Amniotic stem cell (primary cell): ENCODE measurements at places on chromosomes 2 and 18.

DNA sequence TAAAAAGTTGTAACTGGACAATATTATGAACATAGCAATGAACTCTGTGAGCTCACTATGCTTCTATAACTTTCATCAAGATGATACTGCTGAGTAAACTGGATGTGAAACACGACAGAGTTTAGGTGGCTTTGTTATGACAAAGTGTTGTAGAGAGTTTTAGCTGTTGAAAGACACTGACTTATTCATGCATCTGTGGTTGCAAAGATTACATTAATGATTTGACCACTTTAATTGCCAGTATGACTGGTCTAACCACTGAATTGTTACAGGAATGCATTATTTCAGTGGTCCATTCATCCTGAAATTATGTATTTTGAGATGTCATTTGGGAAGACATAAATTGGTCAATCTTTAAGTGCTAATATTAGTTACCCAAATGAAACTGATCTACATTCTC lies 117.9 kb downstream of the SPHKAP start:
- DNase-seq, result no peak

DNA sequence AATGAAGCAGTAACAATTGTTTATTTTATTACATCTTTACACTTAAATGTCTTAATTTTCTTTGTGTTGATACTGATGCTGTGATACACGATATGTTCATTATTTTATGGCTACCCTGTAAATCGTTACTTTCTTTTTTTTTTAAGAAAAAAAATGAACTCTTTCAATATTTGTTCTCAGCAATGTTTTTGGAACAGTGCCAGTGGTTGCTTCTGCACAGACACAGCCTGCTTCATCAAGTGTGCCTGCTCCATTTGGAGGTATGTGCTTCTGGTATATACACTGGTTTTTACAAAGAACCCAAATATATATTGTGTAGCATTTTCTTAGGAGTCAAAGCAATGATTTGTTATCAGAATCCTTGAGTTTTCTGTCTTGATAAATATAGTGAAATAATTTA lies 62.2 kb upstream of the SCYGR2 start:
- DNase-seq, result no peak

DNA sequence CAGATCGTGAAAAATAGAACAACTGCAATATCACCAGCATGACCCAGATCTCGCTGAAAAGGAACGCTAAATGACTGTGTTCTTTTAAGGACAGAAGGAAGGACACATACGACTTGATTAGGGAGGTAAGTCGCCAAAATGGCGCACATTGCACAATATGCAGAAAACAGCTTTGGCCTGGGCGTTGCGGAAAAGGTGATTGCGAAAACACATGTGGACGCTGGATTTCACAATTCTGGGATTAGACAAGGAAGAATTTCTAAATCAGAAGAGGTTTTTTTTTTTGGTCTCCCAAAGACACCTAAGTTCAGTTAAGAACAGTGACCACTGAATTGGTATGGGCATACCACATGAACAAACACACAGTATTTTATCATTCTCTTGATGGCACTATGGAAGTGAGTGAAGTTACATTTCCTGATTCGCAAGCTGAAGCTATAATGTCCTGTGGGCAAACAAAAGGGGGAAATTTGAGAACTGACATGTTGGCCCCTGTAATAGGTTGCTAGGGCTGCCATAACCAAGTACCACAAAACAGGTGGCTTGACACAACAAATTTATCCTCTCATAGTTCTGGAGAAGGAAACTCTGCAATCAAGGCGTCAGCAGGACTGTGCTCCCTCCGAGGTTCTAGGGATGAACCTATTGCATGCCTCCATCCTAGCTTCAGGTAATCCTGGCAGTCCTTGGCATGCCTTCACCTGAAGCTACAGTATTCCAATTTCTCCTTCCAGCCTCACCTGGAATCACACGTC lies 25.8 kb upstream of the ERICH2 start:
- no peak for DNase-seq

DNA sequence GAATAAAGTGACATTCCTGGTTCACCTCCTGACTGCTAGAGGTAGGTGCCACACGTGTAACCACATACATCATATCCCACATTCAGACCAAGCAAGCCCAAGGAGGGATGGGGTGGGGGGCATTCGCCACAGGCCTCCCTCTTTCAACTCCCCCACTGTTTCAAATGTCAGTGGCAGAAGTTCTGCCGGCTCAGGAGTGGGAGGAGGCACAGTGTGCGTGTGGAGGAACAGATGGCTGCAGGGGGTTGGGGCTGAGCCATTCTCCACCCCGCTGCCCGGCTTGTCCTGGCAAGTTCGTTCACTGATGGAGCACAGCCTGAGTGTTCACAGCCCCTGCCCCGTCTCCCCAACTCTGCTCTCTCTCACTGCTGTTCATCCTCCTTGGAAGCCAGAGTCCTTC lies 75.4 kb upstream of the TANC1 start:
- DNase-seq, result no peak

- no peak for DNase-seq
Measured at GRCh38 chr2:216911886-216912285, 52.0 kb upstream of the TNP1 start.

DNA sequence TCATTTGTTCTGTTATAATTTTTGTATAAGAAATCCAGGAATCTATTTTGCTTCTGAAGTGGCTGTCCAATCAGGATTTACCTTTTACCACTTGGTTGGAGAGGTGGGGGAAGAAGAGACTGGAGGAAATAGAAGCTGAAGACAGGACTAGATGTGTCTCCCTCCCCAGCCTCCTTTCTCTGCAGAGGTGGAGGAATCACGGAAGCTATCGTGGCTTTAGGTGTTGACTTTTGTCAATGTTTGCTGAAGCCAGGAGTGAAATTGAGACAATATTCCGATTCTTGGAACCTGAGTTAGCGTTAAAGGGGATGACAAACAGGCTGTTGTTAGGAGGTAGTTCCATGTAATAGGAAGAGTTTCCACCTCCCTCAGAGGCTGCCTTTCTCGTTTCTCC lies 43.5 kb downstream of the PDCL3 start:
- no peak for DNase-seq

- DNase-seq, result no peak
Measured at GRCh38 chr18:8658858-8659485, 46.4 kb upstream of the MTCL1 start.

GRCh38 chr2:241092677-241093076 lies 9.4 kb downstream of the MTERF4 start:
- DNase-seq, result no peak

DNA sequence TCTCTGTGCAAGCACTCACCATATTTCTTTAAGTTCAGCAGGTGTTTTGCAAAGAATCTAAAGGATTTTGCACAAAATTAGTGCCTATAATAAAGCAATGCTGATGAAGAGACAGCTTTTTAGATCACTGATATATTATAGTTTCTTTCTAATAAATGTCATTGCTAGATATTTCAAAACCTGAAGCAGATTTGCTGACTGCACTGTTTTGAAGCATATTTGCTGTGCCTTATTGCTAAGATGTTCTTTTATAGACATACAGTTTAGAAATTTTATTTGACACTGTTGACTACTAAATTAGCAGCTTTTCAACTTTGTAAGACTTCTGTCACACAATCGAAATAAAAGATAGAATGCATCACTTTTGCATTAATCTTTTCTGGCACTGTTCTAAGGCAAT lies 620.9 kb upstream of the CELF4 start:
- no peak for DNase-seq

- no peak for DNase-seq
Measured at GRCh38 chr2:29617351-29617750, 304.0 kb downstream of the ALK start.

GRCh38 chr2:241507430-241508239 lies 749 bp downstream of the STK25 start:
- no peak for DNase-seq

- DNase-seq, result no peak
Measured at GRCh38 chr2:213411582-213412289, 127.5 kb downstream of the SPAG16 start.

DNA sequence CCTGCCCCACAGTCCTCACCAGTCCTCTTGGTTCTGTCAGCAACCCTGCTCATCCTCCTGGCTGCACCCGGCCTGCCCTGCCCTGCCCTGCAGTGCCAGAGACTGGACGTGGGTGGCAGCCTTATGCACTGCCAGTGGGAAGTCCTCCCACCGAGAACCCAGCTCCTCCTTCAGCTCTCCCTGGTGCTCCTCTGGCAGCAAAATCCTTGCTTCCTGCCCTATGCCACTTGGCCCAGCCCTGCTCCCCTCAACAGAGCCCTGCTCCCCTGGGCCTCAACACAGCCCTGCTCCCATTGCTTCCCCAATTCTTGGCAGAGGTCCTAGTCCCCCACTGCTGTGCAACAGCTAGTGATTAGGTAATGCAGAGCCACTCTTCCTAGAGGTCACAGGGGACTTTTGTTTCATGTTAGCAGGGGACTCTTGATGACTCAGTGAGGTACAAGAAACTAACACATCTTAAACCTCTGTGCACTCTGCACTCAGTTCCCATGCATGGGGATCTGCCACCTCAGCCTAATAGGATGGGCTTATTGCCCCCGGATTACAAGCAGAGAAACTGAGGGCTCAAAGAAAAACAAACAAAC lies 58.0 kb upstream of the EDAR start:
- no peak for DNase-seq

DNA sequence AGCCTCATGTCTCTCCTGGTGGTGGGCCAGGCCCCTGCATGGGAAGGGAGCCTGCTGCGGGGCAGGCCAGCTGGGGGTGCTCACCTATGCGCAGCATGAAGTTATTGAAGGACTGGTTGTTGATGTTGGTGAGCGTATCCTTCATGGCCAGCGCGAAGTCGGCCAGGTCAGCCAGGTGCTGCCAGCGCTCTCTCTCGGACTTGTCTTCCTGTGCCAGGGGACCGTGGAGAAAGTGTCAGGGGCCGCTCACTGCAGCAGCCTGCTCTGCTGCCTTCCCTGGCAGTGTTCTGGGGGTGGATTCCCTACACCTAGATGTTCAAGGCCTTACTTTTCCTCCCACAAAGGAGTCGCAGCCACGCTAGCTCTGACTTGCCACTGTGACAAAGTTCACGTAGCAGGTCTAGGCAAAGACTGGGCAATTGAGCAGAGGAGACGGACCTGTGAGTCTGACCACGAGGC lies 28.2 kb downstream of the CENPO start:
- DNase-seq, result no peak

DNA sequence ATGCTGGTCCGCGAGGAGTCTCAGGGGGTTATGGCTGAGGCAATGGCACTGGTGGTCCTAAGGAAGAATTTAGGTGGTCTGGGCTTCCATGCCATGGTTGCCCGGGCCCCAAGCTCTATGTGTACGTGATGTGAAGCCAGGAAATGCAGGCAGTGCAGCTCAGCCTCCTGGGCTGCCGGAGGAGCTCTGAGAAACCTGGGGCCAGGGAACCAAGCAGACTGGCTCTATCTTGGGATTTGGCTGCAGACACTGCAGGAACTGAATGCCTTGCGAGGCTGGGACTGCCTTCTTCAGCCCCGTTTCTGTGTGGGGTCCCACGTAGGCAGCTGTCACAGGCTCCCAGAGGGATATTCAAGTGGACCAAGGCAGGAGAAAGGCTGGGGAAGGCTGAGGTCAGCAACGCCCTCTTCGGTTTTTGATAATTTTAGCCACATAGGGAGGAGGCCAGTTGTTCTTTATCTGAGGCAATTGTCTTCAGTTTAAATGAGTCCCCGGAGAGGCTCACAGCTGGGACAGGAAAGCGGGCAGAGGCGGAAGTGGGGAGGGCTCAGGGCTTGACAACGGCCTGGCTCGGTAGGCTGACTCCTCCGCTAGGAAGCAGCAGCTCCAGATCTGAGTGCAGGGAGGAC lies 77.7 kb downstream of the RHOB start:
- DNase-seq, result no peak

DNA sequence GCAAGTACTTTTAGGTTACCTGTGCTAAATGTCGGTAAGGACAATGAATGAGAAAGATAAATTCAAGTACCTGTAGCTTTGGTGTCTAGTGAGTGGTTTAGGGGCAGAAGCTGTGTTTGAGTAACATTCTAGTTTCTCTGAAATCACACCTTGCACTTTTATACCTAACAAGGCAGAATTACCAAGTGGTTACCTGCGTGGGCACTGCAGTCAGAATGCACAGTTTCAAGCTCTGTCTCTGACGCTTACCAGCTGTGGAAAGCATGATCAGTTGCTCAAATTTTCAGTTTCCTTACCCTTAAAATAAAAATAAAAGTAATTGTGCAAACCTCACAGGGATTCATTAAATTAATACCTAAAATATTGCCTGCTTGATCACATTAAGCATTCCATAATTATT lies 846.9 kb upstream of the VRK2 start:
- DNase-seq, result no peak

DNA sequence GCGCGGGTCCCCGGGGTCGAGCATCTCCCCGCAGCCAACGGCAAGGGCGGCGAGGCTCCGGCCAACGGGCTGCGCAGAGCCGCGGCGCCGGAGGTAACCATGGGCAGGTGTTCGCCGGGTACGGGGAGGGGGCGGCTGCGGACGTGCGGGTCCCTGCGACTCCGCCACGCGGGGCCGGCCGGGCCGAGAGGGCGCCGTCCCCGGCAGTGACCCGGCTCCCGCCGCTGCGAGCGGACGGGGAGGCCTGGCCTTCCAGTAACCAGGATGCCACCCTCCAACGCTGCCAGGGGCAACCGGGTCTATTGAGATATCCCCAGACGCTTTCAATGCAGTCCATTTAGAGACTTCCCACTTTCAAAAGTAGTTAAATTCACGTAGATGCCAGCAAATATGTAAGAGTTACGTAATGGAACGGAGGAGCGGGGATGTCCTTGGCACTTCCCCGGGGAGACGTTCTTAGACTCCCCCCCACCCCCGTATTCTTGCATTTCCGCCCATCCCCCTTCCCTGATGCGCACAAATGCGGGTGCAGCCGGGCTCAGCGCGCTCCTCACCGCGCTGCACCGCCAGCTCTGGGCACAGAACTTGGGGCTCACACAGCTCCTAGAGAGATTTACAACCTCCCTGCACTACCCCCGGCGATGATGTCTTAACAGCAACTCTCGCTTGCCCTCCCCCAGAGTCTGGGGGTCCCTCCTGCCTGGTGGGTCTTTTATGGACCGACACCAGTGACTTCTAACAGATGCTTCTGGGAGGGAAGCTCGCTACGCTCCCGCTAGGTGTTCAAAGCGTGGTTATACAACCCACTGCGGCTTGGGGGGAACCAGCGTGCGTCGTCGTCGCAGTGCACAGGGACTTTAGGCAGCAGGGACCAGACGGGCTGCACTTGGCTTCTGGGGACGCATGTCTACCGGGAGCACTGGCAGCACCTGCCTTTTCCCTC lies 657 bp downstream of the SGPP2 start:
- DNase-seq, result no peak
